GF-D8 (cell line): ENCODE measurements at places on chromosomes 13 and 19.

- no peak for DNase-seq
Measured at GRCh38 chr19:55930996-55931515, 1.1 kb downstream of the NLRP13 start.

DNA sequence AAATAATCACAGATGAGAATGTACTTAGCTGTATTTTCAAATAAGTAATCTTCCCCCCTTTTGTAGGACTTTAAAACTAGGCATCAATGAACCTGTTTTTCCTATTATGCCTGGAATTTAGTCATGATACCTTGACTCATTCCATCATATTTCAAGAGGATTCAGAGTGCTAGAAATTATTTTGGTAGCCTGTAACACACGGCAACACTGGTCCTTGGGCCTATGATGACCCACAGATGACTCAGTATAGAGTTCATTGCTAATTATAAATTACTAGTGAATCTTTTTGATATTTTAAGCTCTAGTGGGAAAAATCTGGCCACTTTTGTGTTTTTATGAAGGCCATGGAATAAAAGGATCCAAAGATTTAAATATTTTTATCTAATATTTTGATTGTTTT lies 26.0 kb upstream of the GARRE1 start:
- no peak for DNase-seq

DNA sequence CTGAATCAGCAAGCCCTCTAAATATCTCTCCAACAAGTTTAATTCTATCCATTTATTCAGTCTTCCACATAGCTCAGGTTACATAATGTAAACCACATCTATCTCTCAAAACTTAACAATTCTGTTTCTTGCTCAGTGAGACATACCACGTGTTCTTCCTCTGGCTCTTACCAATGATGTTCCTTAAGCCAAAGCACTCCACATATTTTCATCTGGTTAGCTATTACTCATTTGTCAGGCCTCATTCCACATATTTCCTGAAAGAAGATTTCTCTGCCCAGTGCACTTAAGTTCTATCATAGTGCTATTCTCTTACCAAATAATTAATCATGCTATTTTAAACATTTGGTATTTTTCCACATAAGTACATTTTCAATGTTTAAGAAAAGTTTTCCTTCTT lies 403.3 kb upstream of the ATXN8OS start:
- no peak for DNase-seq

GRCh38 chr19:45769821-45770191 lies 754 bp upstream of the SIX5 start:
- no peak for DNase-seq

DNA sequence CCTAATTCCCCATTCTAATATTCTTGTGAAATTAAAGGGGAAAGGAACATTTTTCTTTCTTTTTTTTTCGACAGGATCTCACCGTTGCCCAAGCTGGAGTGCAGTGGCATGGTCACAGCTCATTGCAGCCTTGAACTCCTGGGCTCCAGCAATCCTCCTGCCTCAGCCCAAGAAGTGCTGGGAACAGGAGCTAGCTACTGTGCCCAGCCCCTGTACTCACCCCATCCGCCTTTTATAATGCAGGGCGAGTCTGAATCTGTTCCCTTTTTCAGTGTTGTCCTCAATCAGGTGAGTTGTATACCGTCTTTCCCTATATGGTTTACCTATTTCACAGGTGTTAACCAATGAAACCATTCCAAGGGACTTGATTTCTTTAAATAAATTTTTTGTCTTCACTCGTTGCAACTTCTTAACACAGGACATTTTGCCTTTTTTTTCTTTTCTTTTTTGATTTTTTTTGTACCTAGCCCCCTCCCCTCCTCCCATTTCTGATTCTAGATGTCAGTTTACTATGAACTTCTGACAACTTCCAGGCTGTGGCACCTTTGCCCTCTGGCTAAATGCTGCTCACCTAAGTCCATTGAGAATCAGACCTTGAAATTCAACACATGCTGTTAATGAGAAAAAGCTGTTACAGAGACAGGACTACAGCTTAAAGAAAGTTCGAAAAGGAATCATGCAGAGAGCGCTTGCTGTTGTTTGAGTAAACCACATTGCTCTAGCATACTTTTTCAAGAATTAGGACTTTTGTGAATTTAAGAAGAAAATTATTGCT lies 562.1 kb upstream of the KLF12 start:
- no peak for DNase-seq

- DNase-seq = no peak
Measured at GRCh38 chr19:41428481-41428859, 1.3 kb upstream of the B3GNT8 start.

- no peak for DNase-seq
Measured at GRCh38 chr19:30064348-30064699, 122.3 kb downstream of the URI1 start.

DNA sequence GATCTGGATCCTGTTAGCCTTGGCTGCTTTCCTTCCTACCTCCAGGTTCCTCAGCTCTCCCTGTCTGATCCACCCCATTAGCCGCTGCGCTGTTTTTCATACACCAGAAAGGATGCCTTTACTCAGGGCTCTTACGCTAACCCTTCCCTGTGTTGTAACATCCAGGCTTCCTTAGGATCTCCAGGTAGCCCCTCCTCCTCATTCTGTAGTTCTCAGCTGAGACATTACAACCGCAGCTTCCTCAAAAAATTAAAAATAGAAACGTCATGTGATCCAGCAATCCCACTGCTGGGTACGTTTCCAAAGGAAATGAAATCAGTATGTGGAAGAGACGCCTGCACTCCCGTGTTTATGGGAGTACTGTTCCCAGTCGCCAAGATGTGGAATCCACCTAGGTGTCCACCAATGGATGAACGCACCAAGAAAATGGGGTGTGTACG lies 18.4 kb upstream of the MYADM start:
- peak; percentile 29 for DNase-seq

DNA sequence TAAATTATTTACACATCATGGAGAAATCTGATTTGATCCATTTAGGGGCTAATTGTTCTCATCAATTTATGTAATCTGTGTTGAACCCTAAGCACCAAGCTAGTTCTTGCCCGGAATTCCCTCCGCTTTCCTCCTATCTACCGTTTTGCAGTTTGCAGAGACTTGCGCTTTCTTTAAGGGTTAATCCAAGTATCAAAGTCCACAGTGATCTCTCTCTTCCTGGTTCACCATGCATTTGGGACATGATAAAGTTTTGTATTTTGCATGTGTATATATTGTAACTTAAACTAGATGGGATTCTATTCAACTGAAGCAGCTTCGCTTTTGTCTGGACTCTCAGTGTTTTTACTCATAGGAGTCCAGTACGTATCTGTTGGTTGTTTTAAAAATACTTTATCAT lies 13.8 kb upstream of the KLF5 start:
- DNase-seq = no peak
